Activated CD4-positive, alpha-beta memory T cell treated with anti-CD3 and anti-CD28 coated beads for 36 hours (primary cell): ENCODE measurements at places on chromosomes 12 and 14. TPM values are rescaled to one million over a fixed set of nuclear protein-coding genes. Genes with fewer than 3 reads are reported as not detected.

Gene PLEKHD1
- total RNA-seq: 0.05 TPM

- H3K27ac ChIP-seq: no peak overlapping the region
- peaks cover 14% of the 10 kb centered on the region for H3K4me1 ChIP-seq
- no peak overlapping the region for H3K4me3 ChIP-seq
Measured at GRCh38 chr12:11927286-11927935, 143.3 kb upstream of the BCL2L14 start.

- no peaks in the 10 kb centered on the region for H3K36me3 ChIP-seq
- peaks cover 2% of the 10 kb centered on the region for H3K27me3 ChIP-seq
- H3K27ac ChIP-seq: no peak overlapping the region
- no peak overlapping the region for H3K4me3 ChIP-seq
- H3K4me1 ChIP-seq: no peaks in the 10 kb centered on the region
Measured at GRCh38 chr14:33404964-33405574, 466.4 kb downstream of the NPAS3 start.

DNA sequence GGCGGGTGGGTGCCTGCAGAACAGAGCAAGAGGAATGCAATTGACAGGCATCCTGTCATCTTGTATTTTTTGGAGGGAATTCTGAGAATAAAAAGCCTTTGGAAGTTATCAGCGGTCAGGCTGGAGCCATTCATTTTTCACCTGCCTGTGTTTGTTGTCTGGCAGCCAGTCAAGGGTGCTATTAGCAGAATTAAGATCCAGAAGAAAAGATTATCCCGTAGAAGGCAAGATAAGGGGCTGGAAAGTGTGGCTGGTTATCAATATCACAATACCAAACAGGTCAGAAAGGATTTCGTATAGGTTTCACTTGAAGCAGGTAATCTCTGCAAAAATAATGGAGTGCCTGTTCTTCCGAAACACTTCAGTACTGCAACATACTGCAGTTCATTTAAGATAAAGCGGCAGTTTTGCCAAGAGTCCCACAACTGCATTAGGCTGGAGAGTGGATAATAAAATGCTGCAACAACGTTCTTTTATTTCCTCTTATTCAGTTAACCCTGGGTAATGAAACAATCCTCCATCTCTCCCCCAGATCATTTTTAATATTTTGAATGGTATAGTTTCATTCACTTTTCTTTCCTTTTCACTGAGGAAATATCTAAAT lies 171.2 kb upstream of the CDKN3 start:
- no peak for DNase-seq
- no peaks in the 10 kb centered on the region for H3K36me3 ChIP-seq
- no peak overlapping the region for H3K4me3 ChIP-seq
- H3K4me1 ChIP-seq: no peaks in the 10 kb centered on the region

GRCh38 chr12:77974645-77975044 lies 144.0 kb downstream of the NAV3 start:
- H3K4me1 ChIP-seq: no peaks in the 10 kb centered on the region
- H3K27me3 ChIP-seq: no peaks in the 10 kb centered on the region
- H3K36me3 ChIP-seq: no peaks in the 10 kb centered on the region
- H3K4me3 ChIP-seq: no peak overlapping the region
- DNase-seq: no peak

- H3K27ac ChIP-seq: no peak overlapping the region
- no peaks in the 10 kb centered on the region for H3K27me3 ChIP-seq
- no peak overlapping the region for H3K4me3 ChIP-seq
Measured at GRCh38 chr14:30227436-30227835, 299.8 kb upstream of the PRKD1 start.

DNA sequence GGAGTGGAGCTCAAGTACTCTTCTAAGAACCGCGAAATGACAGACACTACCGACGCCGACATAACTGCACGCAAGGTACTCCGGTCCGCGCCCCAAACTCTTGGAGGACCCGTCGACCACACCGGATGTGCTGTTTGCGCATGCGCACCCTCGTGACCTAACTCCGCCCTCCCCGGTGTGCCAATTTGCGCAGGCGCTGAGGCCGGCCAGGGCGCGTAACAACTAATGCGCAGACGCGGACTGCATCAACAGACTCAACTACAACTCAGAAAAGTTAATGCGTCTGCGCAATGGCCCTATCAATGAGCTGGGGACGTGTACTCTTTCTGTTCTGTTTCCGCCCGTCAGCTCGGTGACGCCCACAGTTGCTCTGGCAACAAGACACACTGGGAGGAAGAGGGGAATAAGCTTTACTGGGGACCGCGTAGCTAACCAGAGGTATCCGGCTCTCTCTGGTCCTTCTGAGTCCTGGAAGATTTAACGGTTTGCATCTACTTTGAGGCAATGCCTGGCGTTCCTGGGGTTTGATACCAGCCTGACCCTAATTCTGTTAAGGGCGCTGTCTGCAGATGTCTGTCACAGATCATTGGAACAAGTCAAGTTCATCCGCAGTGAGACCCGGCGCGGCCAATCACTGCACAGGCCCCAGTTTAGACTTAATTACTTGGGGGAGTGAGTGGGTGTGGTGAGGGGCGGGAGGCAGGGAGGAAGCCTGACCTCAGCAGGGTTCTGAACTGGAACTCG lies at the start of gene DAD1:
Gene DAD1 (minus strand): TSS at position 129 of the 744 bp plus-strand sequence. CDS start 67 bp downstream, at position 62.
- peaks cover 64% of the 10 kb centered on the region for H3K4me1 ChIP-seq
- peaks cover 5% of the 10 kb centered on the region for H3K27me3 ChIP-seq
- H3K36me3 ChIP-seq: peaks cover 31% of the 10 kb centered on the region
- peak within 1 kb of the TSS; percentile 99 for H3K4me3 ChIP-seq

- H3K4me3 ChIP-seq: no peak overlapping the region
- peaks cover 14% of the 10 kb centered on the region for H3K27me3 ChIP-seq
- no peak for DNase-seq
- H3K36me3 ChIP-seq: no peaks in the 10 kb centered on the region
- H3K27ac ChIP-seq: no peak overlapping the region
Measured at GRCh38 chr12:119556854-119557253, 36.7 kb upstream of the TMEM233 start.

Gene LPAR5
- total RNA-seq: 4.7 TPM

GRCh38 chr12:25388183-25388582 lies 137.5 kb upstream of the KRAS start:
- H3K36me3 ChIP-seq: no peaks in the 10 kb centered on the region
- H3K27ac ChIP-seq: peak overlapping the region; percentile 31
- H3K4me3 ChIP-seq: peak overlapping the region; percentile 17
- DNase-seq: peak; percentile 74
- H3K27me3 ChIP-seq: peaks cover 3% of the 10 kb centered on the region

GRCh38 chr12:117732761-117733548 lies 235.8 kb downstream of the KSR2 start:
- no peak for DNase-seq
- no peaks in the 10 kb centered on the region for H3K4me1 ChIP-seq
- no peaks in the 10 kb centered on the region for H3K36me3 ChIP-seq
- no peaks in the 10 kb centered on the region for H3K27me3 ChIP-seq

Gene TAS2R19
- total RNA-seq: 0.92 TPM

DNA sequence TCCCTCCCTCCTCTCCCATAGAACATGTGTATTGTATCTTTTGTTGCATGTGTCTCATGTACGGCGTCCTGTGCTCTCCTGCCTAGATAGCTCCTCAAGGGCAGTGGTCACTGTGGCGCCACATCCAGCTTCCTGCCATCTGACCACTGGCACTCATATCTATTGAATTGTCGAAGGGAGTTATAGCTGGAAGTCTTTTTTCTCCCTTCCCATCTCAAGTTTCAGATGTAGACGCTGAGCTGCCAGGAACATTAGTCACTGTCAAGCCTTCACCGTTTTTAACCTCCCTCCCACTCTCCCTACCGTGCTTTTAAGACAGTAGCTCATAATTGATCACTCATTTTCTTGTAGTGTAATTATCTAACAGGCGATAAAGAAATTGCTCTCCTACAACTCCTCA lies 33.0 kb downstream of the MTHFD1 start:
- no peak overlapping the region for H3K4me3 ChIP-seq
- peaks cover 25% of the 10 kb centered on the region for H3K4me1 ChIP-seq
- no peak overlapping the region for H3K27ac ChIP-seq
- H3K27me3 ChIP-seq: no peaks in the 10 kb centered on the region
- no peak for DNase-seq
- peaks cover 63% of the 10 kb centered on the region for H3K36me3 ChIP-seq

- H3K27ac ChIP-seq: no peak overlapping the region
- H3K4me3 ChIP-seq: no peak overlapping the region
- H3K27me3 ChIP-seq: no peaks in the 10 kb centered on the region
- no peak for DNase-seq
- H3K4me1 ChIP-seq: no peaks in the 10 kb centered on the region
Measured at GRCh38 chr12:52825961-52826360, 8.2 kb downstream of the KRT79 start.

Gene SIX4
- total RNA-seq: 0.17 TPM

DNA sequence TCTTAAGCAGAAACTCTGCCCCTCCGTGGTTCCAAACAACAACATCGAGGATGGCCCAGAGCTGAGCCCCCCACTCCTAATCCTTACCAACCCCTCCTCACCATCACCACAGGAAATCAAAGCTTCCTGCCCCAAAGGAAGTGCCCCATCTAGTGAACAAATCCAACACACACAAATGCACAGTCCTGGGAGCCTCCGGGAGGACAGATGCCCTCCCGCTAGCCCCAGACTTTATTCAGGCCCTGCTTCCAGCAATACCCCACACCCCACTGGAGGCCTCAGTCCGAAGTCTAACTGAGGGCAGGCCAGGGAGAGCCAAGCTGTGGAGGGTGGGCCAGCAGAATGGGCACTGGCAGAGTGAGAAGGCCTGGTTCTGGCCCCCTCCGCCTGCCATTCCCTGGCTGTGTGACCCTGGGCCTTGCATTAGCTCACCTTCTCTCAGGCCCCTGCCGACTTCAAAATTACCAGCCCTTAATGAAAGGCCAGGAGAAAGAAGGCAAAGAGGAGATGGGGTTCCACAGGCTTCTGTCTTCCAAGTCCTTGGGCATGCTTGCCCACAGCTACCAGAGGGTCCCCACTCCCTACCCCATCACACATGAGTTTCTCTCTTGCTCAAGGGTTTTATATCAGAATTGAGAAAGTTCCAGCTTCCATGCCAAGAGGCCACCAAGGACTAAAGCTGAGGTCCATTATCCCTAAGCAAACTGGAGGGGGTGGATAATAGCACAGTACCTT lies 2.3 kb downstream of the HDAC7 start:
- DNase-seq: peak; percentile 37
- H3K4me3 ChIP-seq: peak overlapping the region; percentile 92
- peak overlapping the region; percentile 99 for H3K27ac ChIP-seq
- peaks cover 65% of the 10 kb centered on the region for H3K4me1 ChIP-seq
- H3K27me3 ChIP-seq: no peaks in the 10 kb centered on the region
- H3K36me3 ChIP-seq: peaks cover 60% of the 10 kb centered on the region

GRCh38 chr14:33686856-33687255 lies 264.0 kb downstream of the EGLN3 start:
- peaks cover 1% of the 10 kb centered on the region for H3K27me3 ChIP-seq
- no peak for DNase-seq
- no peak overlapping the region for H3K27ac ChIP-seq
- no peaks in the 10 kb centered on the region for H3K36me3 ChIP-seq

- no peak for DNase-seq
- peaks cover 7% of the 10 kb centered on the region for H3K27me3 ChIP-seq
- H3K27ac ChIP-seq: no peak overlapping the region
Measured at GRCh38 chr14:67446371-67447032, 34.5 kb upstream of the PLEK2 start.

Gene EFCAB11
- total RNA-seq: 10.6 TPM

DNA sequence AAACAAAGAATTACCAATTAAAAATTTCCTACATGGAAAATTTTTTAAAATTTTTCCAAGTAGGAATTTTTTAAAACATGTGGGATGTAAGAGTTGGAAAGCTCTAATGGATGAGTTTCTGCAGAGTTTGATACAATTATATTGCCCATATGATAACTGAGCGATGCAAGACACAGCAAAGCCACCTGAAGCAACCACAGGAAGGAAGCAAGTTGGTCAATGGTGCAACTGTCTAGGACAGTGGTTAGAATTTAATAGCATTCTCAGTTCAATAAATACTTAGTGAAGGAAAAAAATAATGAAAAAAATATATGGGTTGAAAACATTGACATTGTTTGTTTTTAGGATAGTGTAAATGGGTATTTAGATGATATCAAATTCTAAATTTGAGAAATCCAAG lies 178.6 kb upstream of the GARIN2 start:
- no peaks in the 10 kb centered on the region for H3K36me3 ChIP-seq
- H3K27ac ChIP-seq: no peak overlapping the region
- no peak for DNase-seq
- no peak overlapping the region for H3K4me3 ChIP-seq
- no peaks in the 10 kb centered on the region for H3K27me3 ChIP-seq
- no peaks in the 10 kb centered on the region for H3K4me1 ChIP-seq

Gene CD69
- total RNA-seq: 120 TPM

Gene ST8SIA1
- 9.5 TPM for total RNA-seq

Gene OR4N2
- not detected for total RNA-seq

- H3K36me3 ChIP-seq: no peaks in the 10 kb centered on the region
- no peaks in the 10 kb centered on the region for H3K4me1 ChIP-seq
- DNase-seq: no peak
- H3K27ac ChIP-seq: no peak overlapping the region
Measured at GRCh38 chr12:21428241-21428640, 9.2 kb upstream of the PYROXD1 start.

DNA sequence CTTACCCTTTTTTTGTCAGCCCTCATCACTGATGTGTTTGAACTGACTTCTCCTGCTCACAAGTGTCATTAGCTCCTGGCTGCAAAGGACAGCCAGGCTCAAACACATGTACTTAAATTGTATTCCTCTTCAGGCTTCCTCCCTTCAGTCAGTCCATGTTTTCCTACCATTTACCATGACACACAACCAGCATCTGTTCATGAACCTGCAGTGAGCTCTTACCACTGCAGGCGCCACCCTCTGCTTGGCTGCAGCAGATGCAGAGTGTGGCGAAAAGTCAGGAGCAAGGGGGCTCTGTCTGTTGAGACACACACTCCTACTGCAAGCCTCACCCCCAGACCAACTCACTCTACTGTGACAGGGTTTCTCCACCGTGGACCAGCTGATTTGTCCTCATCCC lies 70.2 kb downstream of the TSPAN11 start:
- H3K4me1 ChIP-seq: no peaks in the 10 kb centered on the region
- H3K27ac ChIP-seq: no peak overlapping the region
- no peak for DNase-seq
- no peaks in the 10 kb centered on the region for H3K27me3 ChIP-seq

Gene B4GALNT3
- total RNA-seq: 1.9 TPM

Gene KRT78
- not detected for total RNA-seq

Gene GALNT16
- total RNA-seq: not detected

Gene RNASE7
- total RNA-seq: not detected

Gene RPGRIP1
- total RNA-seq: not detected

Gene IGF1
- total RNA-seq: not detected
